ENCODE measurements at places on chromosomes 5 and 9.

GRCh38 chr5:138282920-138283742 lies 8.7 kb upstream of the GFRA3 start:
- DNase-seq: no peak

DNA sequence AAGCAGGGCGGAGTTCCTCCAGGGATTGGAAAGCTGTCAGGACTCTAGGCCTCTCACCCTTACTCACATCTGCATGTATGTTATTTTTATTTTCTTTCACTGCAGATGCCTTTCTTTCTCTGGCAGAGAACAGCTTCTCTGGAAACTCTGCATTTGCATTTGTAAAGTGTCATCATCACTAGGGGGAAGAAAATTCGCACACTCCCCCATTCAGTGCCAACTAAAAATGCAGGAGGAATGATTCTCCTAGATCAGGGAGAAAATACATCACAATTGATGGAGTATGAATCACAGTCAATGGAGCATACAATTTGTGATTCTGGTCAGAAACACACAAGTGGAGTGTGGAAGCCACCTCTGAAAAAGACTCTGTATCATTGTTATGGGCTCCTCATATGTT lies 351.4 kb upstream of the FTMT start:
- DNase-seq: no peak

GRCh38 chr5:1805736-1806135 lies 4.5 kb downstream of the NDUFS6 start:
- no peak for DNase-seq

DNA sequence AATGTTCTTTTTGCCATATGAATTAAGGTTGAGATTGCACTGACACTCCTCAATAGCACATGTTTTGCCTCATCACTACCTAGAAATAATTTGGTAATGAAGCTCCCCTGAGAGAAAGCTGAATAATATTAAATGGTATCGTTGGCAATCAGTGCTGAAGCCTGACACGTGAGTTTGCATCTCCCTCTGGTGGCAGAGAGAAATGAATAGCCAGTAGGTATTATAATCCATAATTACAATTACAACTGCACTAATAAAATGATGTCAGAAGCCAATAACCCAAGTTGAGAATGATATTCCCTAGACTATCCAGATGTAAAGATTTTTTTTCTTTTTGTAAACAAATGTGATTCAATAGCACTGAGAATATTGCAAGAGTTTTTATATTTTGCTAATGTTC lies 700.3 kb downstream of the PTPRD start:
- DNase-seq: no peak

- DNase-seq: no peak
Observed at GRCh38 chr9:106945727-106946660, 83.0 kb downstream of the ZNF462 start.

DNA sequence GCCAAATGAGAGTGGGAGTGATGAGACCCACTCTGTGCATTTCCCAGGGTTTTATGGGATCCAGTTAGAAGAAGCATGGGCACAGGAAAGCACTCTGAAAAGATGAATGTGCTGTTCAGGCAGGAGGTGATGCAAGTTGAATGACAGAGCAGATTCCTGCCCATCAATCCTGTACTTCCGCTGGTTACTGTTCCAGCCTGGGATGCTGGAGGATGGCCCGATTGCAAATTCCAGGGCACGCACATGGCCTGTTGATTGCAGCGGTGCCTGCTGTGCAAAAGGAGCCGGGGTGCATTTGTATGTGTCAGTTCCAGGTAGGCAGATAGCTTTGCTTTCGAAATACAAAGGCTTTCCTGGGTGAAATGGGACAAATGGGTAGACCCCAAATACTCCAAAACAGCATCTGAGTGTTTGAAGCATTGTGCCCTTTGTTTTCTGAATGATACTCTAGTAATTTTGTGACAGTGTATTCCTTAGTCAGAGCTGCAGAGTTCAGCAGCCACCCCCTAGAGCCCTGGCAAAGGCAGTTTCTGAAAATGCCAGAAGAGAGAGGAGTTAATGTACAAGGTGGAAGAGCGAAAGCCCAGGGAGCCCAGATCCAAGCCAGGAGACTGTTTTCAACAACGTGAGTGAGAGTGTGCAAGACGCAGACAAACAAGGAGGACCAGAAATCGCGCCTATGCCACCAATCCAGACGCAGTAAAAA lies 454.2 kb upstream of the CLINT1 start:
- no peak for DNase-seq

DNA sequence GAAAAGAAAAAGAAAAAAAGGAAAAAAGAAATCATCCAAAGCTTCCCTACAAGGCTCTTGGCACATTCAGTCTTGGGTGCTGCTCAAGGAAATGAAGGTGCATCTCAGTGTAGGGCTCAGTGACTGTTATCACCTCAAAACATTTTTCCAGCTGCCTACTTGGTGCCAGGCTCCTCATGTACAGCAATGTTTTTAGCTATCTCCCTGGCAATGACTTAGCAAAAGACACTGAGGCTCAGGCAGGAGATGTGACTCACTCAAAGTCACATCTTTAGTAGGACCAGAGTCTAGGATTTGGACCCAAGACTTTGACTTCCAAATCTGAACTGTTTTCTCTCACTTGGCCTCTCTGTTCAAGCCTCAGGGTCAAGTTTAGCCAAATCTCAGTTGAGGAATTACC lies 264.2 kb downstream of the CRB2 start:
- DNase-seq: no peak

GRCh38 chr9:3007326-3007725 lies 163.4 kb upstream of the PUM3 start:
- no peak for DNase-seq

GRCh38 chr9:36337865-36338264 lies 62.2 kb downstream of the RNF38 start:
- DNase-seq: no peak

- DNase-seq: no peak
Observed at GRCh38 chr5:36561601-36562000, 44.8 kb upstream of the SLC1A3 start.

DNA sequence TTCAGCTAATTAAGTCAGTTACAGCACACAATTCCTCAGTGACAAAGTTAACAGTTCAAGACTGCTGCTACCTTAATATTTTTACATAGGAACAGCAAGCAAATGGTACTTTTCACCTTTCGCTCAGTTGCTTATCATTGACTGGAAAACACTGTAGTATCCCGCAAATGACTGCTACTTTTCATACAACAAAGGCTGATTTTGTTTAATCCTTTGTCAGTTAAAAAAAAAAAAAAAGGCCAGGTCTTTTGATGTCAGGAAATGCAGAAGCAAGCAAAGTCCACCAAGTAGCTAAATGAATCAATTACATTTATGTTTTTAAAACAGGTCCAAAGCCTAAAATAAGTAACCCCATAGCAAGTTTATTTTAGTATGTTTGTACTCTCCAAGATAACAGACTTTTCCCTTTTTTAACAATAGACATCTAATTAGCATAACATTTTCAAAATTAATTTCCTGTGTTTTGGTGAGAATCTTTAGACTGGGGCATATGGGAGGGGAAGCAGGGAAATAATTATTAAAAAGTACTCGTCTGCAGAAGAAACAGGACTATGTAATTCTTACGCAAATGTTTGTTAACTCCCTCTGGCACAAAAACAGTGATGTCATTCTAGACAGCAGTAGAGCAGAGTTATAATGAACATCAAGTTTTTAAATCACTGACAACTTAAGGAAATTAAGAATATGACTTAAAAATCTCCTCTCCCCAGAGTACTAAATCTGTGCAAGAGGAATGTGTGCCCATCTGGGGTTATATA lies 9.6 kb downstream of the PFDN1 start:
- no peak for DNase-seq

- no peak for DNase-seq
Observed at GRCh38 chr9:19492775-19493173, 84.0 kb downstream of the ACER2 start.

GRCh38 chr5:11377896-11378295 lies 526.4 kb downstream of the CTNND2 start:
- DNase-seq: no peak

- DNase-seq: no peak
Observed at GRCh38 chr5:82106756-82107155, 134.9 kb downstream of the ATG10 start.

- DNase-seq: no peak
Observed at GRCh38 chr5:35679357-35679756, 61.7 kb downstream of the SPEF2 start.

DNA sequence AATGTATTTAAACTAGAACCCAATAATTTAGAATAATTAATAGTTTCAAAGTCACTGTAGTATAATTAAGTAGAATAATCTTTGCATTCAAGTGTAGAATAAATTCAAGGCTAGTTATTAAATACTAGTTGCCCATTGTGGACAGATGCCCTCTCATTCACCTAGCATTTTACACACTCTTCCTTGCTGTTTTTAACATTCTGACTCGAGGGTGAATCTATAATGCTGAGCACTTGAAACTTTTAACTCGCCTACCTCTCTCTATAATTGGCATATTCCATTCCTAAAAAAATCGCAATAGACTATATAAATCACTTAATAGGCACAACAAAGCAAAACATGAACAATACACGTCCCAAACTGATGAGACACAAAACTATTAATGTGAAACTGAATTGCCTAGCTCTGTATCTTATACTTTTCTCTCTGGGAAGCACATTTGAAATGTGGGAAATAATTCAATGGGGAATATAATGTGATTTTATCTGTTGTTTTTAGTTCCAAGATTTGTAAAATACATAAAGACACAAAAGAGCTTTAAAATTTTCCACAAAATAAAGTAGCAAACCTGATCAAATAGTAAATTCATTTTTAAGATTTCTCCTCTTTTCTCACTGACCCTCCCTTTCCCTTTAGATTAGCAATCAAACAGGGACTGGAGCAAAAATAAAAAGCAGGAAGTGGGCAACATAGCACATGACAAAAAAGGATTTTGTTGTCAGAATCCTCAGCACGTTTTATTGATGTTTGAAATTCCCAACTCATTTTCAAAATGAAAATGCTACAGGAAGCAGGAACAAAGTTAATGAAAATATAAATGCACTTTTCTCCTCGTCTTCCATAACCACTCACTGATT lies 295.6 kb downstream of the PDE4D start:
- DNase-seq: no peak

DNA sequence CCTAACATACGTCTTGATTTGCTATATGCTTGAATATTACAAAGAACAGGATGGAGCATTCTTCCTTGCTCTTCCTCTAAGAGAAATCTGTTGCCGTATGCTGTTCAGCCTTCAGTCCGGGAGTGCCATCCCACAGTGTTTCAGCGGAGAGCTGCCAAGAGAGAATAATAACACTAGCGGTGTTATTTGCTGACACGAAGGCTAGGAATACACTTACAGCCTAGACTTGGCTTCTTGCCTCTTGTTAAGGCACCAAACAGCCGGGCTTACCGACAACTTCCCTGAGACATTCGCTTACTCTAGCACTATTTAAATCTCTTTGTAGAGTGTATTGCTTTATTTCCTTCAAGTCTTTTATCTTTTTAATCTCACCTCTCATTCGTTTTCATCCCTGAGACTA lies 31.4 kb downstream of the KCTD16 start:
- DNase-seq: no peak

- no peak for DNase-seq
Observed at GRCh38 chr5:86979811-86980411, 287.8 kb upstream of the RASA1 start.

GRCh38 chr5:133403741-133404364 lies 208.5 kb downstream of the FSTL4 start:
- DNase-seq: no peak

- DNase-seq: no peak
Observed at GRCh38 chr5:148939676-148940075, 113.3 kb downstream of the ADRB2 start.

DNA sequence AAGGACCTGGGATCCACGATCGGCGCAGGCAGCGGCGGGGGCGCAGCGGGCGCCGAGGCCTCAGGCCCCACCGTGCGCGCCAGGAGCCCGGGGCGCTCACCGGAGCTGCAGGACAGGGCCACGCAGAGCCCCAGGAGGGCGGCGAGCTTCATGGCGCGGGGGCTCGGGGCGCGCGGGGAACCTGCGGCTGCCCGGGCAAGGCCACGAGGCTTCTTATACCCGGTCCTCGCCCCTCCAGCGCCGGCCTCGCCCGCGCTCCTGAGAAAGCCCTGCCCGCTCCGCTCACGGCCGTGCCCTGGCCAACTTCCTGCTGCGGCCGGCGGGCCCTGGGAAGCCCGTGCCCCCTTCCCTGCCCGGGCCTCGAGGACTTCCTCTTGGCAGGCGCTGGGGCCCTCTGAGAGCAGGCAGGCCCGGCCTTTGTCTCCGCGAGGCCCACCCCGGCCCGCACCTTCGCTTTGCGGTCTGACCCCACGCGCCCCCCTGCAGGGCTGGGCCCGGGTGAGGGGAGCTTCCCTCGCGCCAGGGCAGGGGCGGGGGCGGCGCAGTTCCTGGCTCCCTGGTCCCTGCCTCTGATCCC lies at the start of gene SCGB3A1:
Gene SCGB3A1 (minus strand): TSS at position 189 of the 577 bp plus-strand sequence. CDS start 37 bp downstream, at position 152.
- DNase-seq: no peak

DNA sequence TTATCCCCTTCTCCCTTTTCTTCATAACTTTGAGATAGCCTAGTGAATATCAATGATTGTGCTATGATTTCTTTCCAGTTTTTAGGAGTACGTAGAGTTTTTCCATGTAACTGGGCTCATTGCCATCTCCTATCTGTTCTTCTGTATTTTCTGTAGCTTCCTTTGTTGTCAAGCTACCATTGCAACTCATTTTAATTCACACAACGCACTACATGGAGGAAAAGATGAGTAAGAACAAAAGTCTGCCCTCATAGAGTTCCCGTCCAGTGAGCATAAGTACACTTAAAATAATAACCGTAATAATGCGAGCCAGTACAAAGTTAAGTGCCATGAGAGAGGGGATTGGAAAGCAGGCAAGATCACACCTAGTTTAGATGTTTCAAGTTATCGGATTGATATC lies 177.7 kb downstream of the PAM start:
- no peak for DNase-seq

Measured in epithelial cell of prostate (primary cell).